Hepatocyte (in vitro differentiated cells): ENCODE measurements at places on chromosomes 12 and 14. TPM values are rescaled to one million over a fixed set of nuclear protein-coding genes. Genes with fewer than 3 reads are reported as not detected.

Gene IQSEC3
- 0.36 and 0.70 TPM in 2 replicates for total RNA-seq

Gene TEP1
- total RNA-seq = 24.4 and 29.4 TPM in 2 replicates

Gene RPGRIP1
- total RNA-seq = 0.07 TPM in 1 of 2 replicates, not detected in the other

Gene ARHGAP9
- 0.44 and 2.0 TPM in 2 replicates for total RNA-seq

Gene MIPOL1
- 12.2 and 16.6 TPM in 2 replicates for total RNA-seq

Gene GPRC5D
- not detected in 2 replicates for total RNA-seq

Gene A2ML1
- 0.72 and 1.1 TPM in 2 replicates for total RNA-seq

Gene SLC2A14
- total RNA-seq = 6.1 TPM in 2 replicates

Gene C1R
- 80.1 and 85.4 TPM in 2 replicates for total RNA-seq

Gene CCDC197
- not detected in 2 replicates for total RNA-seq

Gene GLIPR1L1
- not detected in 2 replicates for total RNA-seq

Gene PTPRR
- total RNA-seq = 4.8 TPM in 2 replicates

Gene SLCO1B1
- total RNA-seq = 25.4 and 33.4 TPM in 2 replicates

Gene MGST1
- total RNA-seq = 256 and 271 TPM in 2 replicates

Gene SERPINA10
- 19.1 and 23.0 TPM in 2 replicates for total RNA-seq

Gene SIRT4
- 3.9 and 7.7 TPM in 2 replicates for total RNA-seq

Gene IFNG-AS1
- not detected in 2 replicates for total RNA-seq

Gene CIROP
- total RNA-seq = not detected in 2 replicates

Gene RD3L
- total RNA-seq = not detected in 2 replicates

Gene PRIMA1
- 1.5 and 2.0 TPM in 2 replicates for total RNA-seq

Gene TRPV4
- total RNA-seq = 0.88 and 2.3 TPM in 2 replicates

Gene RHOJ
- total RNA-seq = 3.2 and 9.6 TPM in 2 replicates

Gene OTOGL
- total RNA-seq = 0.33 and 0.44 TPM in 2 replicates

Gene PRKD1
- 9.0 and 16.5 TPM in 2 replicates for total RNA-seq

Gene PPP4R4
- total RNA-seq = 2.3 and 3.8 TPM in 2 replicates
